ENCODE measurements at places on chromosomes 2 and 18. TPM values are rescaled to one million over a fixed set of nuclear protein-coding genes. Genes with fewer than 3 reads are reported as not detected.
A peak's percentile ranks its signal among the peaks of the same experiment; 100 is the strongest.

DNA sequence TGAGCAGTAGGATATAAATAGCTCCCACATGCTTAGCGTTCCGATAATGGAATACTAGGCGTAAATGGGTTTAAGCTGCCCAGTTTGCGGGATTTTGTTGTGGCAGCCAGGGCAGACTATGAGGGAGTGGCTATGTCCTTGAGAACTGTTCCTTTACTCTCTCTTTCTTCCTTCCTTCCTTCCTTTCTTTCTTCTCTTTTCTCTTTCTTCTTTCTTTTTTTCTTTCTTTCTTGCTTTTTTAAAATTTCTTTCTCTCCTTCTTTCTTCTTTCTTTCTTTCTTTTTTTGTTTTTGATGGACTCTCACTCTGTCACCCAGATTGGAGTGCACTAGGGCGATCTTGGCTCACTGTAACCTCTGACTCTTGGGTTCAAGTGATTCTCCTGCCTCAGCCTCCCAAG is 9.1 kb upstream of the PRELID3A start:
- no peak for DNase-seq
- no peaks in the 10 kb centered on the region for H3K27me3 ChIP-seq
- no peak overlapping the region for H3K27ac ChIP-seq
- H3K36me3 ChIP-seq = no peaks in the 10 kb centered on the region

GRCh38 chr2:145597809-145598208 is 1077.9 kb upstream of the ZEB2 start:
- DNase-seq = no peak
- no peaks in the 10 kb centered on the region for H3K36me3 ChIP-seq
- H3K4me3 ChIP-seq = no peak overlapping the region
- H3K27me3 ChIP-seq = no peaks in the 10 kb centered on the region
- H3K4me1 ChIP-seq = no peaks in the 10 kb centered on the region
- no peak overlapping the region for H3K27ac ChIP-seq

DNA sequence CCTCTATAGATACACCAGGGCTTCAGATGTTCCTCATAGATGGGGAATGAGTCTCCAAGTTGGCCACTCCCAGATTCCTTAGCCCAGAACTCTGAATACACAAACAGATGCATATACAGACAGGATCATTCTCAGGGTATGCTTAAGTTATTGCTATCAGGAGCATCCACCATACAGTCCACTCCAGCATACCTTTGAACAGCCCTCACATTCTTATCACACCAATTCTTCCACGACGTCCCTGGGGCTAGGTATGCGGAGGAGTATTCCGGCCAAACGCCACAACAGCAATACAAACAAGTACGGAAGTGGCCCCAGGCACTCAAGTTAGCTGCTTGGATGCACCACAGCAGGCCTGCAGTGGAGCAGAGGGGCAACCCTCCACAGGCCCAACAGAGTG is 312.5 kb upstream of the CHAC2 start:
- no peaks in the 10 kb centered on the region for H3K27me3 ChIP-seq
- H3K4me1 ChIP-seq = peaks cover 10% of the 10 kb centered on the region
- H3K4me3 ChIP-seq = no peak overlapping the region
- H3K36me3 ChIP-seq = no peaks in the 10 kb centered on the region

DNA sequence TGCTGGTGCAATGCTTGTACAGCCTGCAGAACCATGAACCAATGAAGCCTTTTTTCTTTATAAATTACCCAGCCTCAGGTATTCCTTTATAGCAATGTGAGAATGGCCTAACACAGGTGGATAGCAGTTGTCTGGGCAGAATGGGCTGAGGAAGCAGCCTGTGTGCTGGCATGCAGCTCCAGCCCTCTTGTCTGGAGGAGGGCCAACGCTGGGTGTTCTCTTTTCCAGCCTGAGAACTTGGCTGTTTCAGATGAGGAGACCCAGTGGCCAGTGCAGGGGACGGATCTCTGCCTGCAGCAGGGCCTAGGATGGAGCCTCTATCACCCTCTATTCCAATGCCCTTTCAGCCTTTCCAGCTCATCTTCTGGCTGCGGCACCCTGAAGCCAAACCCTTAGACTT is 58.8 kb downstream of the CTIF start:
- no peak for DNase-seq
- H3K27me3 ChIP-seq = no peaks in the 10 kb centered on the region
- no peaks in the 10 kb centered on the region for H3K36me3 ChIP-seq
- H3K27ac ChIP-seq = no peak overlapping the region

- H3K27ac ChIP-seq = no peak overlapping the region
- no peak for DNase-seq
- H3K4me1 ChIP-seq = peaks cover 8% of the 10 kb centered on the region
- no peak overlapping the region for H3K4me3 ChIP-seq
These were observed 74.8 kb upstream of the LGALSL start for GRCh38 chr2:64379186-64379585.

- no peaks in the 10 kb centered on the region for H3K36me3 ChIP-seq
- H3K4me3 ChIP-seq = no peak overlapping the region
- DNase-seq = no peak
These were observed 10.5 kb downstream of the ANKRD29 start for GRCh38 chr18:23652232-23652631.

DNA sequence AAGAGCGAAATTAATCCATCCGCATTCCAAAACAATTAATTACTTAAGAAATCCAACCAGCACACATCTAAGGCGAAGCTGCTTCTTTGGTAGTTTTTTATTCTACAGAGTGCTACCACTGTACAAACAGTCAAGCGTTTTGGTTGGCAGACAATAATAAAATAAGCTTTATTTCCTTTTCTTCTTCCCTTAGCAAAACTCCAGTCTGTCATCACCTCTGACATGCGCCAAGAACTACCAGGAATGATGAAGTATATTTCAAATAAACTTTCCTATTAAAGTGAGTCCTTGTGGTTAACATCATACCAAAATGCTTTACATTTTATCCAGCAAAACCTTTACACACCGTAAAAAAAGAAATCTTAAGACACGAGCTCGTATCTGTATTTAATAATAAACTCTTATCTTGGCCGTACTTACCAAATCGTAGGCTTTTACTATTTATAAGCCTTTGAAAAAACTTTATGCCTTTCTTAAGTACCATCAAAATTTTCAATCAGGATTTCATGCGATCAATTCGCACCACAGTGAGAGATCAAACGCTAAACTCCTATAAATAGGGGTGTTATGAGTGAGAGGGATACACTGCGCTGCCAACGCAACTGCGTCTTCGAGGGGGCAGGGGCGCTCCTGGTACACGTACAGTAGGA is 1.3 kb downstream of the ATL2 start:
- DNase-seq = peak; percentile 72
- H3K27ac ChIP-seq = peak overlapping the region; percentile 96
- peak overlapping the region; percentile 79 for H3K4me3 ChIP-seq
- peaks cover 42% of the 10 kb centered on the region for H3K4me1 ChIP-seq
- no peaks in the 10 kb centered on the region for H3K36me3 ChIP-seq
- H3K27me3 ChIP-seq = no peaks in the 10 kb centered on the region

GRCh38 chr2:120629241-120629895 is 106.3 kb upstream of the GLI2 start:
- H3K36me3 ChIP-seq = no peaks in the 10 kb centered on the region
- H3K27ac ChIP-seq = no peak overlapping the region
- H3K4me1 ChIP-seq = no peaks in the 10 kb centered on the region

DNA sequence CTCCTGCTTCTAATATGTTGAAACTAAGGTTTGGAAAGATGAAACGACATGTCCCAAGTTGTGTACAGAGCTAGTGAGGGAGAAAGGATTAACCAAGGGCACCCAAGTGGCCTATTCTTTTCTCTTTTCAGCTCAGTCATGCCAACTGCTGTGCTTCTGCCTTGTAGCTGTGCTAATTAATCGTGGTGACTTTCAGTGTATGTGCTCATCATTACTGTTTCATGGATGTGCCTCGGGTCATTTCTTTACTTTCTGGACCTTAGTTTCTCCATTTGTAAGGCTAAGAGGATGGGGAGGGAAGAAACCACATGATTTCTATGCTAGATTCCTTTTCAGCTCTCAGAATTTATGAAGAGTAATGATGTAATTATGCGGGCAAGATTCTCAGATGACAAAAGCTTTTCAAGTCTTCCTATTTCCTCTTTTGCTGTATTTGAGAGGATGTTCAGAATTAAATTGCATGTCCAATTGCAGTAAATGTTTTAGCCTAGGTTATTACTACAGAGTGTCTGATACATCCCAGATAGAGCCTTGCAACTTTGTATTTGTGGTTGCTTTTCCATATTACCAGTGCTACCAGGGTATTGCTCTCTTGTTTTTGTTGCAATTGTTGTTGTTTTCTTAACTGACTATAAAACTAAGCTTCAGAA is 621.2 kb downstream of the CNTNAP5 start:
- H3K36me3 ChIP-seq = no peaks in the 10 kb centered on the region
- DNase-seq = no peak
- no peak overlapping the region for H3K27ac ChIP-seq

- H3K36me3 ChIP-seq = no peaks in the 10 kb centered on the region
- DNase-seq = peak; percentile 1
- no peak overlapping the region for H3K4me3 ChIP-seq
- H3K4me1 ChIP-seq = peaks cover 28% of the 10 kb centered on the region
- no peak overlapping the region for H3K27ac ChIP-seq
These were observed 23.5 kb downstream of the STEAP3 start for GRCh38 chr2:119246884-119247843.

DNA sequence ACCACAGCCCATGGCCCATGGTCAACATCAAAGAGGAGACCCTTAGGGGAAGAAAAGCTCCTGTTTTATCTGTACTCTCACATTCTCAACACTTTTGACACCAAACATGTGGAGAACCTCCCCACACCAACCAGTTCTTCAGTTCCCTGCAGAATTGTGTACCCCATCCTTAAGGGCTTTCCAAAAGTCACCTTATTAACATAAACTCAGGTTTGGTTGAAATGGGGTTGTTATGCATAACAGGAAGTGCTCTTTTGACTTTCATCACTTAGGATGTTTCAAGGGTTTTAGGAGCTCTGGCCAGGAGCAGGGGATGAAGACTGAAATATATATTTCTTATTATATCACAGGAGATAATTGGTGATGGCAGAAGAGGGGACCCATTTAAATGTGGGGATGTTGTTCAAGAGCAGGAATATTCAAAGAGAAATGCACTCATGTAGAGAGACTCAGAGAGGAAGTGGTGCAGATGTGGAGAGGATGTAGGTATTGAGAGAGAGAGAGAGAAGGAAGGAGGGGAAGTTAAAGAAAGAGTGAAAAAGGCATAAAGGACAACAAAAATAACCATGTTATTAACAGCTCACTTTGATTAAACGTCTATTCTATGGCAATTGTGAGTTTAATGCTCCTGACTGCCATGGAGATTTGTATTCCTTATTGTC is 35.2 kb downstream of the SP140L start:
- H3K27me3 ChIP-seq = no peaks in the 10 kb centered on the region
- H3K4me3 ChIP-seq = no peak overlapping the region
- H3K36me3 ChIP-seq = no peaks in the 10 kb centered on the region
- H3K4me1 ChIP-seq = no peaks in the 10 kb centered on the region
- no peak overlapping the region for H3K27ac ChIP-seq

DNA sequence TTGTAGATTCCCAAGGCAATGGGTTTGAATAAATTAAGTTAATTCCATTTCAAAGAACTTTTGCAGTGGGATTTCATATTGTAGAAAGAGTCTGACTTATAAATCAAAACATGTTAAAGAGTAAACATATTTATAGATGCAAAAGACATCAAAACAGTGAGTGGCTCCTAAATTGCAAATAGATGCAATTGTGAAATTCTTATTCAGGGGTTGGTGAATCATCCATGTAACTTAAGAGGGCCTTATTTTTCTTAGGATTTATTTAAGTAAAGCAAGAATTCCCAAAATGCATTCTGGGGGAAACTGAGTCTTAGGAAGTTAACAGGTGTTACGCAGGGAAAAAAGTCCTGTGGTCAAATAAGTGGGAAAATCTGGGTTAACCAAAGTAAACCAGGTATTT is 11.3 kb downstream of the TANC1 start:
- H3K36me3 ChIP-seq = no peaks in the 10 kb centered on the region
- peaks cover 11% of the 10 kb centered on the region for H3K4me1 ChIP-seq
- no peak overlapping the region for H3K27ac ChIP-seq
- H3K4me3 ChIP-seq = no peak overlapping the region
- no peak for DNase-seq

- H3K27ac ChIP-seq = no peak overlapping the region
- no peak overlapping the region for H3K4me3 ChIP-seq
- H3K4me1 ChIP-seq = no peaks in the 10 kb centered on the region
- no peak for DNase-seq
These were observed 513.5 kb downstream of the TRIB2 start for GRCh38 chr2:13230221-13230620.

Gene ADAM23
- total RNA-seq = 2.4 TPM

Gene CMPK2
- total RNA-seq = 4.3 TPM

Data from gastrocnemius medialis (tissue), 4 donors.